ENCODE measurements at places on chromosomes 1 and 21.

DNA sequence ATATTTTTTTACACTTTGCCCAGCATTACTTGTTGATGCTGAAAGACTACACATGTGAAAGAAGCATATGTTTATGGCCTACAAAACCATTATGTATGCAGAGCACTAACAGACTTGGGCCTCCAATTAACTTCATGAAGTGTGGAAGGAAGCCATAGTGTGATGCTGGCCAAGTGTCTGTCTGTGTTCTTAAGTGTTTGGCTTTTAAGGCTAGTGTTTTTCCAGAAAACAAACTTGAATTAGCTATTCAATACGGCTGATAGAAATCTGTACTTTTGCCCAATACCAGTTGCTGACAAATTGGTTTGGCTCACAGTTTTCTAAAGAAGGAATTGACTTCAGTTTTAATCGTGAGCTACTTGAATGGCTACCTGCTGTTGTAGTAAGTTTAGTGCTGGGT, 136.1 kb downstream of the ADGRL2 start:
- no peak for DNase-seq

DNA sequence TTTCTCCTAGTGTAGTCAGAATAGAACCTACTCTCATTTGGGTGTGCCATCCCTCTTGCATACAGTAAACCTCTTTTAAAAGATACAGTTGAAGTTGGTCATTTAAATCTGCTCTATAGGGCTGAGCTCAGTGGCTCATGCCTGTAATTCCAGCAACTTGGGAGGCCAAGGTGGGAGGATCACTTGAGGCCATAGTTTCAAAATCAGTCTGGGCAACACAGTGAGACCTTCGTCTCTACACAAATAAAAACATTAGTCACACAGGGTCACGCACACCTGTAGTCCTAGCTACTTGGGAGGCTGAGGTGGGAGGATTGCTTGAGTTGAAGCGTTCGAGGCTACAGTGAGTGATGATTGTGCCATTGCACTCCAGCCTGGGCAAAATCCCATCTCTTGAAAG, 183.8 kb downstream of the LHX8 start:
- DNase-seq: no peak

- DNase-seq: no peak
Observed at GRCh38 chr1:26921126-26921539, 410 bp upstream of the NUDC start.

GRCh38 chr1:226044514-226045101, 17.9 kb upstream of the H3-3A start:
- no peak for DNase-seq

DNA sequence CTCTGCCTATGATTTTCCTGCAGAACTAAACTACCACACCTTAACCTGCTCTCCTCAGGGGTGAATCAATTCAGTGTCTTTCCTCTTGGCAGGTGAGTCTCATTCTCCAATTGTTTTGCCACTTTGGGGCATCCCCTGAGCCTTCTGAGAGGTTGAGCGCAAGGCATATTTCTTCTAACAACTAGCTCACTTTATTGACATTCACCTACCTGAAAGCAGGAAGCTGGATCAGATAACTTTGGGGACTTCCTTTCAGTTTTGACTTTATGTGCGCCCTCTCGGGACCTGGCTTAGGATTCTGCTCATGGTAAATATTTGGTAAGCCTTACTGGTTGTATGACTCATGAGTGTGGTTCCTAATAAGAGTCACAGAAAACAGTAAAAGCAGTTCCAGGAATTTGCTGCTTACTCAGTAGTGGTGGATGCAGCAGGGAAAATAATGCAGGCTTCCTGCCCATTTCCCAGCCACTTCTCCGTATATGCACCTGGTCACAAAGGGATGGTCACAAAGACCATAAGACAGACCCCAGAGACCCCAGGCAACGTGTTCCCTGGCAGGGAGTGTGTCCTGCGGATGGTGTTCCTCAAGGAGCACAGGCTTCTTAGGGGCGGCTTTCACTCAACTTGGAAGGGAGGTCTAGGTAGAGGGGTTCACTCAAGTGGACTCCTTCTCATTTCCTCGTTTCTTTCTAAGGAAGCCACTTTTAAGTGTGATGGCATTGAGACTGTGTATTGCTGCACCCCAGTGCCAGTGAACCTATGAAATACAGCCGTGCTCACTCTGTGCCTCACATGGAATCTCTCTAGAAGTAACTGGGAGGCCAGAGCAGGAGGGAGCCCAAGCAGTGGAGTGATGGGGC, 22.0 kb upstream of the BATF3 start:
- no peak for DNase-seq

GRCh38 chr21:43467785-43468184, 40.9 kb upstream of the SIK1 start:
- no peak for DNase-seq

DNA sequence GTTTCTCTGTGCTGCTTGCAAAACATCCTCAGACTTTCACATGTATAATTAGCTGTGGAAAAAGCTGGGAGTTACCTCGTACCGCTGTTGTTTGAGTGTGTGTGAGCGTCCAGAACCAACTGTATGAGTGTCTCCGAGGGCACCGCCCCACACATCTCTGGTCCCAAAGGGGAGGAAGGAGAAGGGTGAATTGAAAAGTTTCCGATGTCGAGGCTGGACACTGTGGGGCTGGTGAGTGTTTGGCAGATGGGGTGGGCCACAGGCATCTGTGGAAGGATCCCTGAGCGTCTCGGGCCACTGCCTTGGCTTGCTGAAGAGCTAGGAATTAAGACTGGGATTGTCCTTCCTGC, 1.2 kb downstream of the ATP2B4 start:
- no peak for DNase-seq

GRCh38 chr1:222263791-222264190, 284.1 kb downstream of the HHIPL2 start:
- no peak for DNase-seq

- no peak for DNase-seq
Observed at GRCh38 chr1:3515774-3516480, 61.5 kb downstream of the ARHGEF16 start.

All from T-helper 22 cell (primary cell).